ENCODE measurements at places on chromosomes 16 and 17. TPM values are rescaled to one million over a fixed set of nuclear protein-coding genes. Genes with fewer than 3 reads are reported as not detected.

DNA sequence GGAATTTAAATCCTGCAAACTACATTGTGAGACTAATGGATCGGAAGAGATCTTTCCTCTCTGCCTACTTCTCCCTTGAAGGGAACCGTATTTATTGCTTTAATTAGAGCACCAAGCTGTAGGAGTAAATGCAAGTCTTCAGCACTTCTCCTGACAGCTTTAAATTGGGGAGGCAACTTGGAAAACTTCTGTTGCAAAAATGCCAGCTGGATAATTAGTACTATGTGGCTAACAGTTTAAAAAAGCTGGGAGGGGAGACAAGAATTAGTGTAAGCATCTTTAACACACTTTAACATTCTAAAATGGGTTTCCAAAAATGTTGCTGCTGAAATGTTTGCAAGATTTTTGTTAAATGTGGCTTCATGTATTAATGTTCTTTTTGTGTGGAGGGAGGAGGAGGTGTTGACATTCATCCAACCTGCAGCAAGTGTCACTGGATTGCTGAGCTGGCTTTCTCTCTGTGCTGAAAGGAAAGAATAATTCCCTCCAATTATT, 108.5 kb downstream of the PCTP start:
- no peak for DNase-seq

- no peak for DNase-seq
These were observed 42.9 kb upstream of the C16orf78 start for GRCh38 chr16:49330562-49331201.

GRCh38 chr17:3667366-3668278, 756 bp downstream of the TAX1BP3 start:
- DNase-seq: peak; percentile 92

DNA sequence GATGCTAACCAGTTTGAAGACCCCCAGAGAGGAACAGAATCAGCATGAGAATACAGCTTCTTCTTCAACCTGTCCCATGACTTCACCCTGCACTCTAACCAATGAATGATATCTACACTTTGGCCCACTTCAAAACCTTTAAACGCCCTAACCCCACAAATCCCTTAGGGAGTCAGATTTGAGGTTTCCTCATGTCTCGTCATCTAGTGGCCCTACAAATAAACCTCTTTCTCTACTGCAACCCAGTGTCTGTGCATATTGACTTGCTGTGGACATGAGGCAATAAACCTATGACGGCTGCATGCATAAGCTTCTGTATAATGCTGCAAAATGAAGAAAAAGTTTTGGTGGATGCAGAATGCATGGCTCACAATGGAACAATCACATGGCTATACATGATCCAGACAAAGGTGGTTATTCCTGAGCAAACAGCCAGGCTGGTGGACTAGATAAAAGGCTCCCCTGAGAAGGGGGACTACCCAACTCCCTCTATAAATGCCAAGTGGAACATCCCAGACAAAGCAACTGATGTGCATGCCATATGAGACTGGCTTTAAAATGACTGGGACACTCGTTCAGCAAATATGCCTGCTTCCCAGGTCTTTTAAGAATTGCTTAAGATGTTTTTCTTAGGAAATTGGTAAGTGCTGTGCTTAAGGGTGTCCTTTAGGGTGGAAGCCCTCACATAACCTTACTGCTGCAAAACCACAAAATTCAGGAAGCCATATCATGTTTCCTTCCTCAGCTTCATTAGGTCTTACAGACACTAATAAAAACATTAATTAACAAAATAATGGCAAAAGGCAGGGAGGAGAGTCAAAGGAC, 12.2 kb downstream of the N4BP1 start:
- DNase-seq: peak; percentile 18

DNA sequence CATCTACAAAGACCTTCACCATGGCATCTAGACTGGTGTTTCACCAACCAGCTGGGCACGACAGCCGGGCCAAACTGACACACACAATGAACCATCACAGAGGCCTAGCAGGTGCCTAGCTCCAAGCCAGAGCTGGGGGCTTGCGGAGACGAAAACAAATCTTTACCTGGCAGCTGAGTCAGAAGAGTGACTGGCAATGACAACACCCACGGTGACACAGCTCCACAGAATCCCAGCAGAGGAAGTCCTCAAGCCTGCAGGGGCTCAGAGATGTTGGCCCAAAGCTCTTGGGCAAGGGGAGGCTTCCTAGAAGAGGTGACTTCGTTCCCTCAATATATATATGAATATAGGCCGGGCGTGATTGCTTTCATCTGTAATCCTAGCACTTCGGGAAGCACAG, 5.1 kb downstream of the MMP25 start:
- no peak for DNase-seq

DNA sequence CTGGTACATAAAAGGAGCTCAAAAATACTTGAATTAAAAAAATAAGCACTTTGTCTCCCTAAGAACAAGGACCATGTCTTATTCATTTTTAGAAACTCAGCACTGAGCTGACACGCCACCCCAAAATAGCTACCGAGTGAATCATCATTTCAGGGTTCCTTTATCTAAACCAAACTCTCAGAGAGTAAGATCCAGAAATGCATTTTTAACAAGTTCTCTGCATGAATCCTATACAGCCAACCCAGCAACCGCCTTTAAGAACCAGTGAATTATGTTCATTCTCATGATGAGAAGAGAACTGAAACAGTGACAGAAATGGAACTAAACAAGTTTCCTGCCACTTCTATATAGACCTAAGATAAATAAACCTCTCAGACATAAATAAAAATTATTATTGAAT, 8.7 kb downstream of the C16orf87 start:
- peak; percentile 46 for DNase-seq

DNA sequence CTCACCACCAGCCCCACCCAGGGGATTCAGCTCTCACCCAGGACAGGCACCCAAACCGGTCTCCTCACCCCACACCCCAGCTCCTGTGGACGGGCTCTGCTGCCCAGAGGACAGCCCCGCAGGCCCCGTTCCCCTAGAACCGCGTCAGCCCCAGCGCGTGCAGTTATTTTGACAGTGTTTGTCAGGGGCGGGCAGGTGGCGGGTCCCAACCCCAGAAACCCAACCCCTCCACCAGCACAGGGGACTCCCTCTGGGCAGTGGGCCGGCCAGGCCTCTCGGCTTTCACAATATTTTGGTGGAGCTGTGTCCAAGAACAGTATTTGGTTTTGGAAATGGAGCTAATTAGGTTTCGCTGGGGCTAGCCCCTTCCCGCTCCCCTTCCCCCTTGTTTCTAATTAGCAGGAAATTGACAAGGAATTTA, 44.8 kb downstream of the BAHCC1 start:
- DNase-seq: no peak

The MARVELD3 gene
- total RNA-seq: not detected

Data from fibroblast of lung (primary cell).